ENCODE measurements at places on chromosomes 1 and 21.

DNA sequence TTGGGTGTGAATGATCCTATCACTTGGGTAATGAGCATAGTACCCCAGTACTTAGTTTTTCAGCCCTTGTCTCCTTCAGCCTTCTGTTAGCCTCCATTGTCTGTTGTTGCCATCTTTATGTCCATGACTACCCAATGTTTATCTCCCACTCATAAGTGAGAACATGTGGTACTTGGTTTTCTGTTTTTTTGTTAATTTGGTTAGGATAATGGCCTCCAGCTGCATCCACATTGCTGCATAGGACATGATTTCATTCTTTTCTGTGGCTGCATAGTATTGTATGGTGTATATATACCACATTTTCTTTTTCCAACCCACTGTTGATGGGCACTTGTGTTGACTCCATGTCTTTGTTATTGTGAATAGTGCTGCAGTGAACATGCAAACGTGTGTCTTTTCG is 39.6 kb upstream of the GPR52 start:
- DNase-seq, result no peak

GRCh38 chr1:223147409-223147808 is 4.4 kb upstream of the TLR5 start:
- DNase-seq, result no peak

DNA sequence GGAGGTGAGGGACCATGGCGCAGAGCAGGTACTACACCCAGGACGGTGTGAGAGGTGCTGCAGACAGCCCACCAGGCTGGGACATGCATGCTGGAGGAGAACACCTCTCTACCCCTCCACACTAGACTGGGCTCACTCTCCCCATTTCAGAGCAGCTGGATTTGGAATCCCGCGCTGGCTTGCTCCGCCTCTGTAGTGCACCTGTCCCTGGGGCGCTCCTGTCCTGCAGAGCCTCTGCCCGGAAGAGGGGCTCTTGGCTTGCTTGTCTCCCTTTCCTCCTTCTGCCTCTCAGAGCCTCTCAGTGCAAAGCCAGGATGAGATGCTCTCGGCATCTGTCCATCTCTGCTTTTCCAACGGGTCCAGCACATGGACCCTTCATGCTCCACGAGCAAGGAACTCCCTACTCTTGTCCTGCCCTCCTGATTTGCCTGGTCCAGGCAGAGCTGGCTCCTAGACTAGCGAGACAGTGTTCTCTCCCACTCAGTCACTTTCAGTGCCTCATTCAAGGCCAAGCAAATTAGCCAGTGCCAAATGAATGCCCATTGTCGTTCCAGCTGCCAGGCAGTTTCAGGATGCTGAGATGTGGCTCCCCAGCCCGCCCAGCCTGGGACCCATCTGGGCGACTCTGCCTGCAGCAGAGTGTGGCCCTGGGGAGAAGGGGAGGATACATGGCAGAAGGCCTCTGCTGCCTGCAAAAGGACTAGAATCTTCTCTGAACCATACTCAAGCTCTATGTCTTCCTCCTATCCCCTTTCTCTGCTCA is 33.7 kb downstream of the CDCA8 start:
- DNase-seq, result no peak

- no peak for DNase-seq
These were observed 50.2 kb downstream of the SMYD2 start for GRCh38 chr1:214331180-214331579.

- peak; percentile 56 for DNase-seq
These were observed 228.9 kb downstream of the TNR start for GRCh38 chr1:175514387-175514953.

GRCh38 chr1:201882665-201883132 is 6.0 kb upstream of the SHISA4 start:
- no peak for DNase-seq

GRCh38 chr1:167371030-167371429 is 147.3 kb downstream of the CD247 start:
- DNase-seq, result no peak

- no peak for DNase-seq
These were observed 1.8 kb downstream of the CDC42BPA start for GRCh38 chr1:227316456-227316855.

GRCh38 chr21:16291296-16291695 is 561.5 kb downstream of the USP25 start:
- no peak for DNase-seq

DNA sequence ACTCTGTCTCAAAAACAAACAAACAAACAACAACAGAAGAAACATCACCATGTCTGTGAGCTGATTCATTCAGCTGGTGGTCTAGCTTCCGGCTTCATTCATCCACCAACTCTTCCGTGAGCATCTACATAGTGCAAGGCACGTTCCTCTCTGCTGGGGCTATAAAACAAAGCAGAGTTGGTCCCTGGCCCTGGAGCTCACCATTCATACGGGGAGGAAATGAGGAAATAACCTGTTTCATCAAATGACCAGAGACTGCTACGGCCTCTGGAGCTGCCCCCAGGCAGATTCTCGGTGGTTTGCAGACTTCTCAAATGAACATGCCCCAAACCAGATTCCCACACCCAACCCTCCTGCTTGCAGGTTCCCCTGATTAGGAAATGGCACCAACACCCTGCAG is 41.0 kb upstream of the ID3 start:
- no peak for DNase-seq

DNA sequence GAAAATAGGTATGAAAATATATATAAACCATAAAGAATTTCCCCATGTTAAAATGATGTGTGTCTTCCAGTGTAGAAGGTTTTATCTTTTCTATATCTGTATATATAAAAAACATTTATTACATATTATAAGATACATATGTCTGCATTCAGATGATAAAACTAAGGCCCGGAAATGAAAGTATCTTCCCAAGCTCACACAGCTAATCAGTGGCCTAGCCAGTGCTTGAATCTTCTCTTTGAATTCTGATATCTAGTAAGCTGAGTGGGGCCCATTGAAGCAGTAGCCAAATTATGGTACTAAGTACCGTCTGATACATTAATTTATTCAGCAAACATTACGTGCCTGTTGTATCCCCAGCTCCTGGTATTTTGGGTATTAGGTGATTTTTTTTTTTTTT is 28.6 kb downstream of the UCK2 start:
- DNase-seq, result no peak

GRCh38 chr1:234628089-234628488 is 18.1 kb upstream of the IRF2BP2 start:
- DNase-seq, result no peak

DNA sequence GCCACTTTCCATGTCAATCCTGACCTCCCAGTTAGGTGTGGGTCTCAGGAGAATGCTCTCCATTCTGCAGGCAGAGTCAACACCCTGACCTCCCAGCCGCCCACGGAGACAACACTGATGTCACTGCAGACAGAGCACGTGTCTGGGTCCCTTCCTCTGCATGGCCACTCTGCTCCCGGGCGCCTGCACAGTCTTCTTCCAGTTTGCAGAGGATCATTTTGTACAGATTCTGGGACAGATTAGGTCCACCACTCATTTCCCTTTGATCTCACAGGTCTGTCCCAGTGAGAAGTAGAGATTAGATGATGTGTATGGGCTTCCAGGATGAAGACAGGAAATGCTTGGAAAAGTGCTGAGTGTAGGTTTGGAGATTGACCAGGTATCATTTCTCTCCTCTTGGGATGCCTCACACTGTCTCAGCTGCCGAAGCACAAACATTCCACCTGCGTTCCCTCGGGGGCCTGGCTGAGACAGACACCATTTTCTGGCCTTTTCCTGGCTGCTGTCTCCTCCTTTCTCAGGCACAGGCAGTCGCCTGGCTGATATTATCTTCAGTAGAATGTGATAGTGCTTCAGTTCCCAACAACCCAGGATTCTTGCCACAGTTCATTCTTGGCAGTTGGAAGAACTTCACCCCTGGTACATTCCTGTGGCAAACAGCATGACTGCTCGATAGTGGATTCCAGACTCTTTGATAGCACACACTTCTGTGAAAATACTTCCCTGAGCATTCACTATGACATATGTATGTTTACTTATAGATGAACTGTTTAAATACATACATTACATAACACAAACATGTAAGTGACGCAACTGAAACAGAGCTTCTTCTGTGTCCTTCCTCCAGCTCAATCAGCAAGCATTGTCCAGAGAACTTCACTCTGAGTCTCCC is 7.9 kb downstream of the MYBPHL start:
- DNase-seq, result peak; percentile 55

DNA sequence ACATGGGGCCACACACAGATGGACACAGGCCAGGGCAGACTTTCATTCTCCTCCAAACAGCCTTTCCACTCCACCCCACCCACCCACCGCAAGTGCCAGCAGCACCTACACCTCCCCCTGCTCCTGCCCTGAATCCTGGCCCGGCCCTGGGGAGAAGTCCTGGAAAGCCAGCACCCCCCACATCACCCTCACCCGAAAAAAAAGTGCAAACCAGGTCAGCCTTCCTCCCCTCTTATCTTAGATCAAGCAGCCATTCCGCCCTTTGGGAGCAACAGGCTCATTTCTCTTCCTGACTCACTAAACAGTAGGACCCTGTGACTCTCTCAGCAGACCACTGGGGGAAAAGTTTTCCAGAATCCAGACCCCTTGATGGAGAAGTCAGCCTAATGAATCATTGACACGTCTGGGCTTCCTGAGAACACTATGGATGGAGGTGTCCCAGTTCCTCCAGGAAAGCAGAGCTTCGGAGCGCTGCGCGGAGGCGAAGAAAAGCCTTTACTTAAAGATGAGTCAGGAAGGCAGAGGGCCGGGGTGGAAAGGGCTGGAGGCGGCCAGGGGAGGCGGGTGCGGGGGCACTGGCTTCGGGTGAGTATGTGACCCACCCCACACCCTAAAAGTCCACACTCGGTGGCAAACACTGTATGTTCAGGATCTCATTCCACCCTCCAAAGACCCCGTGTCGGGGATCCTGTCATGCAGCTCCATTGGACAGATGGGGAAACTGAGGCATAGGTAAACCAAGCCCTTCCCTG is 588.7 kb downstream of the MATN1 start:
- no peak for DNase-seq

DNA sequence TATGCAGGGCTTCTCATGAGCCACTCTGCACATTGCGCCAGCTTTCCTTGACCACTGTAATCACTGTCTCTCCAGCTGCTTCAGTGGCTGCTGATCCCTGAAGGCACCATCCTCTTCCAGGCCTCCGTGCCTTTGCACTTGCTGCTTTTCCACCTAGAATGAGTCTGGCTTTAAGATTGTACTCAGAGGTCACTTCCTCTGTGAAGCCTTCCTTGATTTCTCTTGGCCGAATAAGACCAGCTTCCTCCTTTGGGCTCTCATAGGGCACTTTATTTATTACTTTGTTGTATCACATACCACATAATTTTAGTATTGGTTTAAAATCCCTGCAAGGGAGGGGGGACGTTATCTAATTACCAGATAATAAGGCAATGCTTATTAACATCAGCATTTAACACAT is 10.6 kb downstream of the CACNA1E start:
- no peak for DNase-seq

DNA sequence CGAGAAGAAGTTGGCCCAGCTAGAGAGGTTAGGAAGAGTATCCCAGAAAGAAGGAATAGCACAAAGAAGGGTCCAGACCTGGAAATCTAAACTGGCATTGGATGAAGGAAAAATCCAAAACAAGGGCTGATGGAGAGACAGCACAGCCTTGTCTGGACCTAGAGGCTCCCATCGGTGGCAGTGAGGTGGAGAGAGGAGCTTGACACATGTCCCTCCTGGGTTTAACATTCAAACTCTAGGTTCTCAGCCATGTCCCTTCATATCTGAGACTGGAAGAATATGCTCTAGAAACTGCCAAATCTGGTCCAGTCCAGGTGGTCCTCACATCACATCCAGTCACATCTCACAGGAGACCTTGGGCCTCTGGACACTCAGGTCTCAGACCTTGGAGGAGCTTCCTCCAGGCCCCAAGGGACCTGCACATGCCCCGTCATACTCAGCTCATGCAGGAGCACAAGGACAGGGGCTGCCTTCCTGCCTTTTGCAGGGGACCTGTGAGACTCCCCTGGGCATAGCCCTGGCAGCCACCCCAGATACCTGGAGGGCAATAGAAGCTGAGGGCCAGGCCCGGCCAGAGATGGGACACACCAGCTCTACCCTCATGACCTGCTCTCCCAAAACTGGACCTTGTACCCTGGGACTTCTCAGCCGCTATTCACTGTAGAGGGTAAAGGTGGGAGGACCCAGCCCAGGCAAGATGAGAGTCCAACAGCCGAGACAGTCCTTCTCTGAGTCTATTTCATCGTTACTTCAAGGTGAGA is 7.5 kb downstream of the TMEM125 start:
- no peak for DNase-seq

GRCh38 chr1:109821221-109821669 is 57.5 kb upstream of the EPS8L3 start:
- peak; percentile 71 for DNase-seq

DNA sequence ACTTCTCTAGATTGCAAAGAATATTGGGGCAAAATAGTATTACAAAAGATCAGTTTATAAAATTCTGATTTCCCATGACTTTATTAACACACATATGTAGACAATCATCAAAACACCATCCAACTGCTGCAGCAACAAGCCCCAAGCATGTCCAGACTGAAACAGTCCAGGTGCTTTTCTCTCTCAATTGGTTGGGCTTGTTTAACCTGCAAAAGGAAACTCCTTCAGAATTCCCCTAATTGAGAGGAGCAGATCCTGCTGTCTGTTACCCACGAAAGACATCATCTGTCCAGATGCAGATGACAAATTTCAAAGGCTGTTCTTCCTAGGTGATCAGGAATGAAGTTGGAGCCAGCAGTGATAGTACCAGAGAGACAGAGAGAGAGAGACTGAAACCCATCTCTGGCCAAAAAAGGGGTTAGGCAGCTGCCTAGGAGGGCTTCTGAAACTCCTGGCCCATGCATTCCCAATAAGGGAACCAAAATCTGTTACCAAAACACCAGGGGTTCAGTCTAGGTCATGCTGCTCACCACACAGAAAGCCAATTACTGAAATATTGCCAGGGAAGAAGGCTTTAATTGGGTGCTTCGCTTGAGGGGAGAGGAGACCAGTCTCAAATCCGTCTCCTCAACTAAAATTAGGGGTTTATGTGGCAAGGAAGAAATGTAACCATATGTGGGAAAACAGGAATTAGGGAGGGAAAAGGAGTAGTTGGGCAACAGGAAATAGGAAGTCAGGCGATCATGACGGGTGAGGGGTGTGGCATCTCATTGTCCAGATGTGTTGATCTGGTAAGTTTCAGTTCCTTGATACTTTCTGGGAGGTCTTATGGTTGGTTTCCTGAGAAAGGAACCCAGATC is 34.7 kb upstream of the RGL1 start:
- DNase-seq, result no peak

DNA sequence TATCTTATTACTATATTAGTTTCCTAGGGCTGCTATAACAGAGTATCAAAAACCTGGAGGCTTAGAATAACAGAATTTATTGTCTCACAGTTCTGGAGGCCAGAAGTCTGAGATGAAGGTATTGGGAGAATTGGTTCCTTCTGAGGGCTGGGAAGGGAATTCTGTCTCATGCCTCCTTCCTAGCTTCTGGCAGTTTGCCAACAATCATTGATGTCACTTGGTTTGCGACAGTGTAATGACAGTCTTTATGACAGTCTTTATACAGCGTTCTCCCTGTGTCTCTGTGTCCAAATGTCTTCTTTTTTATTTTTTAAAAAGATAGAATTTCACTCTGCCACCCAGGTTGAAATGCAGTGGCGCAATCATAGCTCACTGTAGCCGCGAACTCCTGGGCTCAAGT is 15.8 kb upstream of the CENPF start:
- DNase-seq, result no peak

GRCh38 chr1:62381831-62382657 is 54.8 kb upstream of the USP1 start:
- no peak for DNase-seq

- DNase-seq, result no peak
These were observed 85.0 kb upstream of the KCTD3 start for GRCh38 chr1:215482079-215482478.

- DNase-seq, result no peak
These were observed 47.8 kb downstream of the C1orf198 start for GRCh38 chr1:230820568-230820967.
